ENCODE measurements at places on chromosomes 16 and 17. TPM values are rescaled to one million over a fixed set of nuclear protein-coding genes. Genes with fewer than 3 reads are reported as not detected.

The GPRC5B gene
- total RNA-seq, result not detected

The CD300E gene
- not detected for total RNA-seq

The HSF4 gene
- total RNA-seq, result 36.1 TPM

The GFAP gene
- total RNA-seq, result not detected

The PYY gene
- not detected for total RNA-seq

The LRRC45 gene
- 16.3 TPM for total RNA-seq

DNA sequence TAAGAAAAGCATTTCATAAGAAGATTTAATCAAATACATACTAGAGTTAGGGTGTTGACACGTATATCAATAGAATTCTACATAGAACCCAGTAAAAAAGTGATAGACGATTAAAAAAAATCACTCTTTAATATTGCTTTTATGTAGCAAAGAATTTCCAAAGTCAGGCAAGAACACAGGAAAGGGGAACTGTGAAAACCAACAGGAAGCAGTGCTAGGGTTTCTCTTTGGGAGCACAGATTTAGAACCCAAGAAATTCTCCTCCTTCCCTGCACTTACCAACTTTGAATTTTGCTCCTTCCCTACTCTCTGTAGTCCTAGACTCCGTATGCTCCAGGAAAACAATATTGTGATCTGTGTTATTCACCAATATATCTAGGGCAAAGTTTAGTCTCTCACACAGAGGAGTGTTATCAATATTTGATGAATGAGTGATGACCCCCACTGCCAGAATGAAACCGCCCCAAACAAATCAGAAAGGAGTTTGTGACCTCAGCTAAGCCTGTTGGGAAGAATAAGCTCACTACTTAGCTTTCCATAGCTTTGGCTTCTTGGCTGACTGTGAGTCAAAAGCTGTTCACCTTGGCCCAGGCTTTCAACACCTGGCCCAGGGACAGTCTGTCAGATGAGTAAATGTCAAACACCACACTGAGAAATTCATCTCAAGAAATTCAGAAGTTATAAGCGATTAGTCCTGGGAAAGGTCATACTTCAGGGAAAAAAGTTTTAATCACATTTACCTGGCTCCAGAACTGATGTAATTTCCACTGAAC is 8.6 kb downstream of the RFWD3 start:
- no peaks in the 10 kb centered on the region for H3K27me3 ChIP-seq
- H3K4me1 ChIP-seq, result peaks cover 73% of the 10 kb centered on the region
- DNase-seq, result no peak
- peak overlapping the region; percentile 29 for H3K27ac ChIP-seq

DNA sequence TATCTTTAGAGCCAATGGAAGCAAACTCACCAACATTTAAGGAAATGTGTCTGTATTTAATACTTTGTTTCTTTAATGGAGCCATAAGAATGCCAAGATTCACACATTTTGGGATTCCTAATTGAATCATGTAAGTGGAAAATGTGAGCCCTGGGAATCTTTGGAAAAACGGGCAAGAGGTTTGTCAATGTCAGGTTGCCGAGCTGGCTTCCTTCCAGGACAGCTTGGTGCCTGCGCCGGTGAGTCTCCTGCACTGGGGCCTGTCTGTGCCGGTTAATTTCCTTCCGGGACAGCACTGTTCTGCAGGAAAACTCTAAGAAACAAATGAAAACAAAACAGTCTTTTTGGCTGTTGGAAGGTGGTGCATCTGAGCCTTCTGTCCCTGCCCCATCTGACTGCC is 210.6 kb downstream of the HAPSTR1 start:
- H3K27ac ChIP-seq, result no peak overlapping the region
- no peaks in the 10 kb centered on the region for H3K36me3 ChIP-seq
- H3K4me1 ChIP-seq, result no peaks in the 10 kb centered on the region
- no peak for DNase-seq

- DNase-seq, result peak; percentile 83
- no peaks in the 10 kb centered on the region for H3K27me3 ChIP-seq
- peak overlapping the region; percentile 91 for H3K4me3 ChIP-seq
- H3K36me3 ChIP-seq, result peaks cover 43% of the 10 kb centered on the region
Observed at GRCh38 chr17:77451245-77451893, 310.6 kb downstream of the SEC14L1 start.

- no peaks in the 10 kb centered on the region for H3K36me3 ChIP-seq
- H3K27me3 ChIP-seq, result no peaks in the 10 kb centered on the region
- DNase-seq, result no peak
Observed at GRCh38 chr17:57577751-57578607, 167.1 kb downstream of the CCDC182 start.

Measured in activated CD4-positive, alpha-beta memory T cell treated with anti-CD3 and anti-CD28 coated beads for 36 hours (primary cell).